ENCODE measurements at places on chromosomes 3 and 15. TPM values are rescaled to one million over a fixed set of nuclear protein-coding genes. Genes with fewer than 3 reads are reported as not detected.

GRCh38 chr3:5188419-5189221 is 1.1 kb downstream of the EDEM1 start:
- DNase-seq = peak; percentile 25

The ST3GAL6 gene
- 6.3 TPM for total RNA-seq

GRCh38 chr3:158863247-158863646 is 61.4 kb downstream of the MFSD1 start:
- no peak for DNase-seq

DNA sequence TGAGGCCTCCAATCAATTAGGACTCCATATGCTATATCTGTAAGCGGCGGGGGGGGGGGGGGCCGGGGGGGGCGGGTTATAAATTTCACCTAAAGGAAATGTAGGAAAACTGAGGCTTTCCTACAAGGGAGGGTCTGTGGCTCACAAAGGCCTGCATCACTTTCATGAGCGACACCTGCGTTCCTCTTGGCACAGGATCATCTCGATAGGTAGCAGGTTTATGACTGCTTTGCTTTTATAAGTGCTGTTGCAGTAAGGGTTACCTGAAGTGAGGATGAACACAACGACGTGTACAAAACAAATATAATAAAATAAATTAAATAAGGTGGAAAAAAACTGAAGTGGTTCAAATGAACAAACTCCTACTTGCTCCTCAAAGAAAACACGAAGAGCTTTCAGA is 194.3 kb downstream of the FOXP1 start:
- no peak for DNase-seq

DNA sequence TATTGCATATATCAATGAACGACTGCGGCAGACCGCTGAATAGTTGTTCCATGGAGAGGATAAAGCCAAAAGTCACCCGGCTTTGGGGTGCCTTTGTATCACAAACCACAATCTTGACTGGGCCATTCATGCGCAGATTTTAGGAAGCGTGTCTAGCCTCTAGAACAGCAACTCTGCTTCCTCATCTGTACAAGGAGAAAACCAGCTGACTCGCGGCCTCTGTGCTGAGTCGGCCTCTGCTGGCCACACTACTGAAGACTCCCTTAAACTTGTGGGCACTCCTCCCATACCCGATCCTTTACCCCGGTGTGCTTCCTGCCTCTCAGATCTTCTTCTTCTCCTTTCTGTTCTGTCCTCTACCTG is 872 bp downstream of the DLEC1 start:
- DNase-seq = peak; percentile 44

DNA sequence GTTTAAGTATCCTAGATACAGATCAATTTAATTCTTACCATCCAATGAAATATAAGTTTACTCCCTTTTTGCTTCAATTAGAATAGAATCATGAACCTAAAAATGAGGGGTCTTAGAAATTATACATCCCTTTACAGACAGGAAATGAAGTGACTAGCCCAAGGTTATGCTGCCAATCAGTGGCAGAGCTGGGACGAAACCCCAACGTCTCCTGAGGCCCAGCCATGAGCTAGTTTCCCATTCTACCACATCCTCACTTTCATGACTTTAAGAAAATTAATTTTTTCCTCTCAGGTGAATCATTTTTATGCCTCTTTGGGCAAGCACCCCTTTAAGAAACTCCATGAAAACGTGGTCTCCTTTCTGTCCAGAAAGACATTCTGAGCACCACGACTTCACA is 11.2 kb downstream of the LRIG1 start:
- DNase-seq = no peak

The SLC2A2 gene
- not detected for total RNA-seq

DNA sequence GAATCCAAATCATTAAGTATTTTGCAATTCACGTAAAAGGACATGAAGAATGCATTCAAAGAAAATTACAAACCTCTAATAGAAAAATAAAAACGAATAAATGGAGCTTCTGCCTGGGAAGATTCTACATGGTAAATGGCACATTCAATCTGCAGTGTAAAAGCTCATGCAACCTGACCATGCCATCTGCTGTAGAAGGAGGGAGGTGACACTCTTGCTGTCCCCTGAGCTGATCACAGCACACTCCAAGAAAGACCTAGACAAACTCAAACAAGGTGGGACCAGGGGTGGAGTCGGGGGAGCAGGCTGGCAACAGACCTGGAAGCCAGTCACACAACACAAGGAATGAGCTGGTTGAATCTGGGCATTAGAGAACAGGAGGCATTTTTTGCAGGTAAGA is 101.8 kb downstream of the BDH1 start:
- DNase-seq = peak; percentile 61

The NR2E3 gene
- total RNA-seq = not detected

- DNase-seq = no peak
Observed at GRCh38 chr3:134277066-134277660, 26.5 kb upstream of the RYK start.

The TGM5 gene
- not detected for total RNA-seq

DNA sequence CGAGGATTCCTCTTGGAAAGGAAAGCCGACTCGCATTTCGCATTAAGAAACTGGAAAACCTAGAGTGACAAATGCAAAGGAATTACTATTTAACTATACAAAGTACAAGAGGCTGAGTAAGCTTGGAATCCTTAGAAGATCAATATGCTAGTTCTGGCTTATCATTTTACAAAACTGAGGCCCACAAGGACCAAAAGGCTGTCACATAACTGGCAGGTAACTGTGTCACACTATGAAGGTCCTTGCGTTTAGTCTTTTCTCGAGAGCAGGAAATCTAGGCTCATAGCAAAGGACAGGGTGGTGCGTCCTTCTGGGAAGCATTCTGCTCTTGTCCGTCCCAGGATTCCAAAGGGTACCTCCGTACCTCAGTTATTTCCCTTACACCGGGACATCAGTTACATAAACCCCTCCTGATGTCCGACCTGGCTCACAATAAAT is 629 bp downstream of the RPL24 start:
- no peak for DNase-seq

DNA sequence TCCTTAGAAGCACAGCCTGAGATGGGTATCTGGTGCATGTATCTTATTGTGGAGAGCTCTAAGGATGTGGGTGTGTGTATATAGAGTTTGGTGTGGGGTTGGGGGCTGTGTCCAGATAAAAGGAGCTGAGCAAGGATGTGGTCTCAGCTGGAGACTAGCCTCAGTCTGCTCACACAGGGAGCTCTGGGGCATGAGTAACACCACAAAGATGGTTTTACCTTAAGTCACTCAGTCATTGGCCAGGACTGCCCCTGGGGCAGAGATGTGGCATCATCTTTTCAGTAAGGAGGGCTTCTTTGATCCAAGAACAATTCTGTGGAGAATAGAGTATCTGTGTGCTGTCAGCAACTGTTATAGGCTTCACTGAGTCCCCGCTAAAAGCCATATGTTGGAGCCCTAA is 163.4 kb upstream of the NUDT16 start:
- peak; percentile 11 for DNase-seq

GRCh38 chr3:9250236-9250635 is 790 bp upstream of the SRGAP3 start:
- no peak for DNase-seq

DNA sequence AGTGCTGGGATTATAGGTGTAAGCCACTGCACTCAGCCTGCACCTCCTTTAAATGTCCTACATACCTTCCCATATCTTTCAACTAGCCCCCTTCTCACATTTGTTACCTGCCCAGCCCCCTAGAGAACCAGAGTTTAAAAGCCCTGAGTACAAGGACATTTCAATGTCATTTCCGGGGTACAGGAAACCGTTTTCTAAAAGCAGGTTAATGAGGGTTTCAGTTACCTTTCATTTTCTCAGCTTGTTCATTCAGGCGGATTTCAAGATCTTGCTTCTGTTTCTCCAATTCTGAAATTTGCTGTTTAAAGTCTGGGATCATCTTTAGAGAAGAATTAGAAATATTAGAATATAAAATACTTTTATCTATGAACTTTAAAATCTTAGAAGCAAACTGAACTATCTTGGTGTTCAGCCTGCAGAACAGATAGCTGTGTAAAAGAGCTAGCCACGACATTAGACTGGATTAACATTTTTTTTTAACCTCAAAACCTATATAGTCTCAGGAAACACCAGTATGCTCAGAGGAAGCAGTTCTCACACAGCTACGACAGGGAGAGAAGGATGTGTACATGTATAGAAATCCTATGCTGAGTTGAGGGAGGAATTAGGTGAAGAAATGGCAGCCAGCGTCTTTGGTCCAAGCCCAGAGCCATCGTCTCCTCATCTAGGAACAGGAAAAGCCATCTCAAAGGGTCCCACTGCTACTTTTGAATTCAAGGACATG is 29.9 kb upstream of the GNB5 start:
- DNase-seq = no peak

- DNase-seq = no peak
Observed at GRCh38 chr3:124768812-124769211, 38.6 kb downstream of the UMPS start.

DNA sequence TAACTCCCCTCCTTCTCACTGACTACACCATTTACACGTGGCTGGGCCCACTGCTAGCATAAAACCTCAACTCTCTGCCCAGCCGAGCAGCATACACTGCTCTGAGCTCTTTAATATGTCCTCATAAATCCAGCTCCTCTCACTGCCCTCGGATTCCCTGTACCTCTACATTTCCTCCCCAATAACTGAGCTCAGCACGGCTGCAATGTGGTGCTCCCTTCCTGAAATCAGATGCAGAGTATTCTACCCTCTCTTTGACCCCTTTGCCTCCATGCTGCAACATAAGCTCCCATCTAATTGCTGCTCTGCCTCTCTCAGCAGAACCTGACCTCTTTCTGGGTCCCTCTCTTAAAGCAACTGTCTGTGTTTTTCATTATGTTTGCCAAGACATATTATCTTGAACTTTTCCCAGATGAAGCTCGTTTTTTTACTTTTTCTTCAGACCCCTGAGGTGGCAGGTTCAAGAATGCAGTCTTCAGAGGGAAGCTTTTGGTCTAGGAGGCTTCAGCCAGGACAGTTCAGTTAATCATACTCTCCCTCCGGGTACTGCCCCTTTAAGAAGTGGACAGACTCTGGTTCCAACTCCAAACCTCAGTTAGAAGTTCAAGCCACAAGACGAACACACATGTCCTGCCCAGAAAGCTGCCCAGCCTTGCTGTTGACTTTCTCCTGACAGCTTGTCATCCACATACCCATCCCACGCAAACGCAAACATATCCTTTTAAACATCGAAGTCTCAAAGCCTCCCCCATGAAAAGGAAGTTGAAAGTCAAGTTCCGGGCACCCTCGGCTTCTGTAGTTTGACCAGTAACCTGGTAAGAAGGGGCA is 81.1 kb upstream of the NEO1 start:
- DNase-seq = peak; percentile 9

- DNase-seq = peak; percentile 49
Observed at GRCh38 chr15:89472785-89473256, 23.6 kb downstream of the RHCG start.

DNA sequence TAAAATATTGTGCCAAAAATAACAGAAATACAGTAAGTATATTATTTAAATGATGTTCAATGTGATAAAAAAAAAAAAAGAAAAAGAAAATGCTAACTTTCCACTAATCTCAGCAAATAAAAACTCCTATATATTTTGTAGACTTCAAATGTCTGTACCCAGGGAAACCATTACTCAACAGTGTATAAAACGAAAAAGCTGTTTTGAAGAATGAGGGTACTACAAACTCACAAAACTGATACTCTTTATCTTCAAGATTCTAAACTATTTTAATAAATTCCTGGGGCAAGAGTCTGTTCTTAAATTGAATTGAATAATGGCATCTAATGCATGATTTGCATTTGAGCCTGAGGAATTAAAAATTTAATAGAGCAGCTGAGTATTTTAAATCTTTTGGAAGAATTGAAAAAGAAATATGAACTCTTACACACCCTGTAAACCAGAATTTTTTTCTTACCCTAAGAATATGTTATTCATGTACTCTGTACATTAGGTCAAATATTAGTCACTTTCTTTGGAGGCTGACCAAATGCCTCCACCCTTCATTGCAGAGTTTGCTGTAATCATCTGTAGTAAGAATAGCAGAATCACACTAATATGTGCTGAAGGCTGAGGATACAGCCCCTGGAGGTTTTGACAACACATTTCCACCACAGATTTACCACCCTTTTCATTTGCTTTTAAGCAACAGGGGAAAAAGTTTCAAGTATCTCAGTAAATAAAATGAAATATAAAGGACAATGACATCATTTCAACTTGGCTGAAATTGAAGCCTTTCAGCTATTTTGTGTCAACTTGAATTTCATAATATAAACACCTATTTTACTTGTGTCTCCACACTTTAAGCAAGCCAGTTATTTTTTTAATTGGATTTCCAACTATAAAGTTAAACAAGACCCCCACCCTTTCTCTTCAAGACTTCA is 79.7 kb downstream of the FBN1 start:
- no peak for DNase-seq

- DNase-seq = no peak
Observed at GRCh38 chr3:197227780-197228574, 70.4 kb downstream of the DLG1 start.

DNA sequence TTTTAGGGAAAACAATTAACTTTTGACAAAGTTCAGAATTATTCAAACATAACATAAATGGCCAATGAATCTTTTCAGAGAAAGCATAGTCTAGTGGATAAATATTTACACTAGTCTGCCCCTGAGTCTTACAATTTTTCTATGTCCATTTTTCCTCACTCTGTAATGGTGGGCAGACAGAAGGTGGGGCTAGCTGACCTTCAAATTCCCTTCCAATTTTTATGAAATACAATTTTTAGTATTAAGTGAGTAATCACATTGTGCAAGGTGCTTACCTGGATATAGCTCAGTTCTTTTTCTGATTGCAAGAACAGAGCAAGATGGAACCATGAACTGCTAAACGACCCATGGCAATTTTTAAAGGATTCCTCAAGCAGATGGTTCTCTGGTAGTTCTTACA is 441.7 kb upstream of the NR2F2 start:
- DNase-seq = no peak

GRCh38 chr3:94285872-94286271 is 223.0 kb downstream of the NSUN3 start:
- DNase-seq = peak; percentile 30

DNA sequence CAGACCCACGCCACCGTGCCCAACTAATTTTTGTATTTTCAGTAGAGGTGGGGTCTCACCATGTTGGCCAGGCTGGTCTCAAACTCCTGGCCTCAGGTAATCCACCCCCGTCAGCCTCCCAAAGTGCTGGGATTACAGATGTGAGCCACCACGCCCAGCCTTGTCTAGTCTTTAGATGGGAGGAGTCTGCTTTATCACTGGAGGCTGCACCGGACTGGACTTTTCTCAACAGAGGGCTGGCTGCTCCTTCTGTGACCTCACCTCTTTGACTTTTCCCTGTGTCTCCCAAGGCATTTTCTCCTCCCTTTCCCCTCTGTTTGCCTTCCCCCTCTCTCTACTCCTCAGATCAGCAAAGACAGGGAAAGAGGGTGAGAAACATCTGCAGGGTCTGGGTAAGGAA is 28.5 kb downstream of the SLCO2A1 start:
- no peak for DNase-seq

The GPR87 gene
- not detected for total RNA-seq

- peak; percentile 55 for DNase-seq
Observed at GRCh38 chr3:21673393-21673792, 77.6 kb downstream of the ZNF385D start.

GRCh38 chr3:105349684-105350387 is 16.9 kb upstream of the ALCAM start:
- no peak for DNase-seq

- DNase-seq = peak; percentile 24
Observed at GRCh38 chr15:59703979-59704796, 15.1 kb upstream of the BNIP2 start.

The STAB1 gene
- total RNA-seq = 0.16 TPM

GRCh38 chr3:46381625-46382024 is 10.9 kb downstream of the CCR5 start:
- DNase-seq = no peak
